ENCODE measurements at places on chromosomes 2 and 18.

- DNase-seq: no peak
These were observed 527.6 kb upstream of the ID2 start for GRCh38 chr2:8154270-8154669.

DNA sequence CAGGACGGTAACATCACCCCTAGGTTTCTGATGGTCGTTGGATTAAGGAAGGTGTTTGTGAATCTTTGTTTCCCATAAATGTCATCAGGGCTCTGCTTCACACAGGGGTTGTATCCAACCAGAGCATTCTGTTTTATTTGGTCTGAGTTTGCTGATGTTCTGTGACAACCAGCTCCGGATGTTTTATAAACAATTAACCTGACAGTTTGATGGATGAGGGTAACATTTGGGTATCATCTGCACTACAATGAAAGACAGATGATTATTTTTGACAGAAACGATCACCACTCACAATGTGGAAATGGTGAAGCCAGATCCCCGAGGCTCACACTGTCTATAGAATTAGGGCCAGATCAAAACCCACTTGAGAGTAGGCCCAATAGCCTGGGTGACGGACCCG, 107.1 kb downstream of the CDC42EP3 start:
- DNase-seq: no peak

GRCh38 chr2:106065983-106066820, 127.9 kb downstream of the UXS1 start:
- no peak for DNase-seq

DNA sequence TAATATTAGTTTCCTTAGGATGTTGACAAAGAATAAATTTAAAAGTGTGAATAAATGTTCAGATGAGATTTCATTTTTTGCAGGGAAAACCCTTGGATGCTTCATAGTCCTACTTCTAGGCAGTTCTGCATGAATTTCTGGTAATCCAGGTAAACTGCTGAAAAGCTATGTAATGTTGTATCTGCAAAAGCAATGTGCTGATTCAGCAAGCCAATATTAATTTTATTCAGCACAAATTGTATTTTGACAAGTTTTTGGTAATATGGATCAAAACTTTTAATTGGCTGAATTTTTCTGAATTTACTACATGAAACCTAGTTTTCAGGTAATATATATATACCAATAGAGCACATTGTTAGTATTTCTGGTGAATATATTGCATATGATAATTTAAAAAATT, 17.8 kb upstream of the RBBP8 start:
- no peak for DNase-seq

GRCh38 chr18:6948281-6949055, 169.1 kb downstream of the LAMA1 start:
- DNase-seq: no peak

DNA sequence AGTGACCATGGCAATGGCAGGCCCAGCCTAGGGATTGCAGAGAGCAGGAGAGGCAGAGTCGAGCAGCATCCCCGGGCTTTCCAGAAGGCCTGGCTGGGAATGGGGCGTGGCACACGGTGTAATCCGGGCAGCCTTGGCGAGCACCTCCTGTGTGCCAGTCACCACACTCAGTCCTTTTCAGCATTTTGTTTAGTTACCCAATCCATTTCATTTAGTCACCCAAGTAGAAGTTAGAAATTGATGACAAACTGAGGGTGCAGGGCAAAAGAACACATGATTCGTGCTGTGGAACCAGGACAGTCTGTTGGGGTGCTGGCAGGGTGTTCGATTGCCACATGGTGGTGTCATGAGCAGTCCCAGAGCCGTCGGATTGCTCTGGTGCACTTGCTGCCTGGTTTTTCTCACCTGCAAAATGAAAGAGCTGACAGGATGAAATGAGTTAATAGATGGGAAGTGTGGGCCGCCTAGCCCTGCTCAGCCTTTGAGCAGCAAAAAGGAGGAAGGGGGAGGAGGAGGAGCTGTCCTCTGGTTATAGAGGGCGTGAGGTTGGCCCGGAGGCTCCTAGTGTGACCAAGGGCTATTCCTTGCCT, 299.4 kb downstream of the AGAP1 start:
- no peak for DNase-seq

DNA sequence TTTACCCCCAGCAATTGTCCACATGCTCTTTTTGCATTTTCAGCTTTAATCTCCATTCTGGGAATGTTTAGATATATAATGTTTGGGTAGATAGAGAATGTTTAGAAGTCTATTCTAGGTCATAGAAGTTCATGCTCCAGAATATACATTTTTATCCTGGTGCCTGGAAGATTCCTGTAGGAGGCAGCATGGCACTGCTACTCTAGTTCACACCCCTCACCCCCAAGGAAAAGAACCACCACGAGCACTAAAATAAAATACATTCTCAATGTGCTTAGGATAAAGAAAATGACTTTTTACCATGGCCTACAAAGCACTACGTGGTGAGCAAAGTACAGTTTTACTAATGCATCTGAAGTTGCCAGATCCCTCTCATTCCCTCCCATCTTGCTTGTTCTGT, 53.8 kb downstream of the MYO1B start:
- no peak for DNase-seq

- no peak for DNase-seq
These were observed 183.0 kb downstream of the PHLPP1 start for GRCh38 chr18:62898359-62898758.

DNA sequence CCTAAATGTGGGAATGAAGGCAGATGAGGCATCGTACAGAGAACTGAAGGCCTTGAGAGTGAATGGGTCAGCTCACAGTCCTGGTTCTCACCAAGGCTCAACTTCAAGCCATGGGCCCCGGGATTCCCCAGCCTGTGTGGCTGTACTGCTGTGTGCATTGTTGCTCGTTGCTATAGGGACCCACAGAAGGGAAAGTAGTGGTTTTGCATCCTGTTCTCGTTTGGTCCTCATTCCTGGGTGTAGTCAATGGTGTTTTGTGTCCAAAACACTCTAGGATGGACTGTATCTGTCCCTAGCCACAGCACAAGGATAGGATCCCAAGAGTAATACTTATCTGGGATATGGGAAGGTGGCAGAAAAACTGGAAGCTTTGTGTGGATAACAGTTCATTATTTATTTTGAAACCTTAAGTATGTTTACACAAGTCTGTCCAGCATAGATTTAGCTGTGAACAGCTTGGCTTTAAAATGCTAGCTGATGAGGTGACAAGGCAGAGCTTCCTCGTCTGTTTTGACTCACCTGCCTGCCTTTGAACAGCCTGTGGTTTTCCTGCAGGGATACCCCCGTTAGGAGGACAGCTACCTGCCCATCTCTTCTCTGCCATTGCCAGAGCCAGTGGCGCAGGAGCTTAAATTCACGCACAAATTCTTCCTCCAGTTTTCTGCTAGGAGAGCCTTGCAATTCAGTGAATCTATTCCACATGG, 85.0 kb downstream of the WDSUB1 start:
- no peak for DNase-seq

DNA sequence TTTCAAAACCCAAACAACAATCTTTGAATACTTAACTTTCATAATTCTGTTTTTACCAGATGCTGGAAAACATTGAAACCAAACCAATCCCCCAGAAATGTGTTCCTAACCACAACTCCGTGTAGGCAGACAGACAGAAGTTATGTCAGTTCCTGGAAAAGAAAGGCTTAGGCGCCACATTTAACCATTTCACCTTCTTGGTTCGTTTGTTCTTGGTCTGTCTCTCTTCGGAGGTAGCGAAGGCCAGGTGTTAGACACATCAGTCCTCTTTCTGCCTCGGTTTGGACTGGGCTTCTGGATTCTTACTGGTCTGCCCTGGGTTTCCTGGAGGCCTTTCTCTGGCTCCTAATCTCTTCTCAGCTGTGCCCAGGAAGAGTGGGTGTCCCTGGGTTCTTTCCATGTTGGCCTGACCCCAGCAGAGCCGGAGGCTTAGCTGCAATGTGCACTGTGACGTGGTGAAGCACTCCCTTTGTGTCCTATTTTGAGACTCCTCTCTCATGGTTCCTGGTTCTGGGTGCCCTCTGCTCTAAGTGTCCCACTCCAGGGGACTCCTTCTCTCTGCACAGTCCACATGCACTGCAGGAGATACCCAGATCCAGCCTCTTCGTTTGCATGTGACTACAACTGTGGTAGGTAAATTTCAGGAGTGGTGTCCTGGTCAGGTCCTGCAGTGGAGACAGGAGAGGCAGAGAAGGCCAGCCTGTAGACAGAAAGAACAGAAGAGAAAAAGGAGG, 23.1 kb upstream of the RAB31 start:
- no peak for DNase-seq

DNA sequence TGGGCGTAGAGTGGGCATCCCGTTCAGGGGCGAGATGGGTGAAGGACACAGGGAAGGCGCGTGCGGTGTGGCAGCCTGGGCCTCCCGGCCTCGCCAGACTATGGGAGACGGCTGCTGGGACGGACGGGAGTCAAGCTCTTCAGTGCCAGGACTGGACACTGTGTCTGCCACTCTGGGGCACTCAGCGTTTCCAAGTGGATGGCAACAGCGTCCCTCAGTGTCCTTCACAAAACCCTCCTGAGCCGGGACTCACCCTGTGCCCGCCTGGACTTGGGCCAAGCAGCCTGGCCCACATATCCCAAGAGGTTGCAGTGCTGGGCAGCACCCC, 16.3 kb upstream of the BOK start:
- no peak for DNase-seq

- no peak for DNase-seq
These were observed 151.6 kb downstream of the RTN4 start for GRCh38 chr2:54898456-54899226.

GRCh38 chr2:1512321-1513289, 99.3 kb downstream of the TPO start:
- no peak for DNase-seq

DNA sequence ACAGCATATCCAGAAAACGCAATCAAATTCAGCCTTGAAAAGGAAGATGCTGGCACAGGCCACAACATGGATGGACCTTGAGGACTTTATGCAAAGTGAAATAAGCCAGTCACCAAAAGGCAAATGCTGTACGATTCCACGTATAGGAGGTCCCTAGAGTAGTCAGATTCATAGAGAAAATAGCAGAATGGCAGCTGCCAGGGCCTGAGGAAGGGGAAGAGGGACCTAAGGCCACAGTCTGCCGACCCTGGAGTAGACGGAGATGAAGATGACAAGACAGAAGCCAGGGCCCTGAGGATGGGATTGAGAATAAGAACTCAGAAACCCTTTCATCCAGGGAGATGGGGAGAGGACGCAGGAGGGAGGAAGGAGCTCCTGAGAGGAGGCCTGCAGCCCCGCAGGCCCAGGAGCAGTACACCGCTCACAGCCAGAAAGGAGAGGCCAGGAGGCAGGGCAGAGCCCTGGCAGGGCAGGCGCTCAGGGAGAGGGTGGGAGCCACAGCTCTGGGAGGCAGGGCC, 8.1 kb upstream of the MTERF4 start:
- no peak for DNase-seq

All from stimulated activated effector memory CD8-positive, alpha-beta T cell treated with anti-CD3 and anti-CD28 coated beads, Interleukin-12 subunit alpha, Interleukin-12 subunit beta, amount 100 ng/mL, for 72 hours (primary cell).